ENCODE measurements at places on chromosomes 11 and 22.
A peak's percentile ranks its signal among the peaks of the same experiment; 100 is the strongest.

GRCh38 chr11:2931771-2932738, 2.8 kb upstream of the PHLDA2 start:
- DNase-seq, result no peak

GRCh38 chr11:125941267-125941618, 4.6 kb upstream of the VSIG10L2 start:
- no peak for DNase-seq

DNA sequence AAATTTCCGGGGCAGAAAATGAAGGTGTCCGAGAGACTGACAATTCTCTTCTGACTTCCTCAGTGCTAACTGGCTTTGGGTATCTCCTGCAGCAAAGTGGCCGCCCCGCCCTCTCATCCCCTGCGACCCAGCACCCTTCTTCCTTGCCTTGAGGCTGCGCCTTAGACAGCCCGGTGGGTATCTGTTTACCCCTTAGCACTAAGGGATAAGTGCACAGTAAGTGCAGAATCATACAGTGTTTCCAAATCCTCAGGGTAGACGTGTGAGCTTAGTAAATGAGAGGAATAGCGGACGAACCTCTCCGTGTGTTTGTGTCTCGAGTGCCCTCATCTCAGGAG, 368 bp upstream of the CHORDC1 start:
- DNase-seq, result no peak

- no peak for DNase-seq
These were observed 49.8 kb upstream of the SCUBE2 start for GRCh38 chr11:9141186-9141585.

DNA sequence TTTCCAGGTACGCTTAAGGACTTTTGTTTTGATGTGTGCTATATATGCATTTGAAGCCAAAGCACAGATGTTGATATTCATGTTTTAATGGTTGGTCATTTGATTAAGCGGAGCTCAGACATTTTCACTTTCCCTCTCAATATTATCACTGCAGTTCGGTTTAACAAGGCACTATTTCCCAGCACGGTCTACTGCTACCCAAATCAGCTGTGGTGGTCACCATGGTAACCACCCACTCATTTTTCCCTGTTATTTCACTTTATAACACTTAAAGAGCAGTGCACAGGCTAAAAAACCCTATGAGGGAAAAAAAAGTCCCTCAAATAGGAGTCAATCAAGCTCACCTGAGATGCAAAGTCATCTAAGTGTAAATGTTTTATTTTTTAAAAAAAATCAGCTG, 439.6 kb upstream of the CCDC90B start:
- DNase-seq, result no peak

DNA sequence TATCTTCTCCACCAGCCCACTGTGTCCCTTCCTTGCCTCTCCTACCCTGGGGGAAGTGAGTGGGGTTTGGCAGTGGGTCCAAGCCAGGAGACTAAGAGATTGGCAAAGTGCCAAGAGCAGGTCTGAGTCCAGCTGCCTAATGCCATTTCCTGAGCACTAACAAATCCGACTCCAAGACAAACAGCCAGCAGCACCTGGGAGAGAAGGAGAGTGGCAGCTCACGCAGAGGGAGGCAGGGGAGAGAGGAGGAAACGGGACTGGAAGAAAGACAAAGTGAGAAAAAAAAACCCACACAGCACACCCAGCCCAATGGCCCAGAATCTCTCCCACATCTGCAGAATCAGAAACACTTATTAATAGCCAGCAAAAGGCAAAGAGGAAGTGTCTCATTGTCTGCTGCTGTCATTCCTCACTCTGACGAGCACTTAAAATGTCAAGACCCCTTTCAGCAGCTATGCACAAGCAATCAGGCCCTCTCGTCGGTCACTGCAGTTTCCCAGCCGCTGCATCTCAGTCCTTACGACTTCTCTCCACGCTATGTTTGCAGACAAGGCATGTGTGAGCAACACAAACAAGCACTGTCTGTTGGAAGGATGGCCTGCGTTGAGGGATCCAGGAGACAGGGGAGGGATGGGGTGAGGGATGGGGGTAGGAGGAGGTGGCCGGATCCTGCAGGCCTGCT, 558.4 kb upstream of the CADM1 start:
- DNase-seq, result no peak

- DNase-seq, result peak; percentile 51
These were observed 3.1 kb downstream of the ASRGL1 start for GRCh38 chr11:62340269-62340901.

- no peak for DNase-seq
These were observed 15.3 kb downstream of the TMPRSS13 start for GRCh38 chr11:117913736-117914397.

DNA sequence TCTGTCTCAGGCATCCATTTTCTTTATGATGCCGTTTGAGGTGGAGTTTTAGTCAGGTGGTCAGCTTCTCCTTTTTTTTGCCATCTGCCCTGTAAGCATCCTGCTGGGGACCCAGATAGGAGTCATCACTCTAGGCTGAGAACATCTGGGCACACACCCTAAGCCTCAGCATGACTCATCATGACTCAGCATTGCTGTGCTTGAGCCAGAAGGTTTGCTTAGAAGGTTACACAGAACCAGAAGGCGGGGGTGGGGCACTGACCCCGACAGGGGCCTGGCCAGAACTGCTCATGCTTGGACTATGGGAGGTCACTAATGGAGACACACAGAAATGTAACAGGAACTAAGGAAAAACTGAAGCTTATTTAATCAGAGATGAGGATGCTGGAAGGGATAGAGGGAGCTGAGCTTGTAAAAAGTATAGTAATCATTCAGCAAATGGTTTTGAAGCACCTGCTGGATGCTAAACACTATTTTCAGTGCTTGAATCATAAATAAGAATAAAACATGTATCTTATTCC, 10.9 kb upstream of the HBE1 start:
- peak; percentile 2 for DNase-seq

DNA sequence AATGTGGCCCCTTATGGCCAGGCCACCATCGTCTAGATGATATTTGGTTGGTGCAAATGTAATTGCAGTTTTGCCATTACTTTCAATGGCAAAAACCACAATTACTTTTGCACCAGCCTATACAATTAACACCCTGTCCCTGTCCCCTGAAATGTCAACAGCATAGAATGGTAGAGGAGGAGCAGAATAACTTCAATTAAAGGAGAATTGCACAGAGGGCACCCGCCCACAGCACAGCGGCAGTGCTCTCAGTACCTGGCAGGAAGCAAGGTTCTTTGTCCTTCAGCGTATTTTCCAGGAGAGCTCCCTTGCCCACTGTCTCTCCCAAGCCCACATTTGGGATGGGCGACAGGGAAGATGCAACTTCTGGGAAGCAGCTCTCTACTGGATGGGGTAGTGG, 115.3 kb downstream of the TRIM29 start:
- DNase-seq, result no peak

DNA sequence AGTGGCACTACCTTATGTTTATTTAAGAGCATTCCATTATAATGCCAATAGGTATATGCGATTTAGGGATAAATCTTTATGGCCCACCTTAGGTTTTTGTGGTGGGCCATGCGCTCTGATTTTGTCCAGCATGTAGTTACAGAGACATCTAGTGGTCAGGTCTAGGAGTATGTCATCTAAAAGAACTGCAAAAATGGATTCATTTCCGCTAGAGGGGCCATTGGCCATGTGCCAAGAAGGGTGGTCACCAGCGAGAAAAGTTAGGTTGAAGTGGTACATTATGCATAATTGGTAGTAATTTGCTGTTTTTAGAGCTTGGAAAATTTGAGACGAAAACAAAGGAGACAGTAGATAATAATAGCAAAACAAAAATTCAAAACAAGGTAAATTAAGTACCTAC, 27.7 kb downstream of the LRRC4C start:
- DNase-seq, result no peak

DNA sequence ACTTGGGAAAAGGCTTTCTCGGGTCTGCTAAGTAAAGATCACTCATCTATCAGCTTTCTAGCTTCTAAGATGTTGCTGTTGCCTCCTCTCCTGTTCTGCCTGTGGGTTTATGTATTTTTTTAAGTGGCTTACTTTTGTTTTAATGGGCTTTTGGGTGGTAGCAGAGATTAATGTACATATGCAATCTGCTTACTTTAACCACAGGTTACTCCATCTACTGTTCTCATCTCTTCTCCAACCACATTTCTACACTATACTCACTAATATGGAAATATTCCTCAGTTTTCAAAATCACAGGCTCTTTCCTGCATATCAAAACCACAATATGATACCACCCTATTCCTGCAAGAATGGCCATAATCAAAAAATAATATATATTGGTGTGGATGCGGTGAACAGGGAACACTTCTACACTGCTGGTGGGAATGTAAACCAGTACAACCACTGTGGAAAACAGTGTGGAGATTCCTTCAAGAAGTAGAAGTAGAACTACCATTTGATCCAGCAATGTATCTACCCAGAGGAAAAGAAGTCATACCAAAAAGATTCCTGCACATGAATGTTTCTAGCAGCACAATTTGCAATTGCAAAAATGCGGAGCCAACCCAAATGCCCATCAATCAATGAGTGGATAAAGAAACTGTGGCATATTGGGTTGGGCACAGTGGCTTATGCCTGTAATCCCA, 288.8 kb downstream of the SWAP70 start:
- DNase-seq, result no peak

DNA sequence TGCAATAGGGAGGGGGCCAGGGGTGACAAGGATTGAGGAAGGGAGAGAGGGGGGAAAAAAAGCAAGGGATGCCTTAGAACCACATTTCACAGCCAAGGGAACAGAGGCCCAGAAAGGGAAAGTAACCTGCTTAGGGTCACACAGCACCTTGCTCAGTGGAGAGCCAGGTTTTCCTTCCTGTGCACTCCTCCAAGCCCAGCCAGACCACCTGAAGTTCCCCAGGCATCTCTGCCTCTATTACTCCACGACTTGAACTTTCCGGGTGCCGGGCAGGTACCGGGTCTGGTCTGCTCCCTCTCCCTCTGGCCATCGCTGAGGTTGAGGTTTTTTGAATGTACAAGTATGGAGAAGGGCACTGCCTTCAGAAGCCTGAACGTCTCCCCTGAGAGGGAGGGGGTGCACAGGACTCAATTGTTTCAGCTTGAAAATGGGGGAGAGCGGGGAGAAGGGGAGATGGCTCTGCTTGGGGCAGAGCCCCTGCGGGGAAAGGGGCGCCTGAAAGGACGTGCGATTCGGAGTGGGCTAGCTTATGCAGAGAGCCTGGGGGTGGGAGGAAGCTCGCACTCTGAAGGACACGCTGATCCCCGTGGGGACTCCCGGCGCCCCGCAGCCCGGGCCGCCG, 516 bp upstream of the SERPINH1 start:
- DNase-seq, result no peak

DNA sequence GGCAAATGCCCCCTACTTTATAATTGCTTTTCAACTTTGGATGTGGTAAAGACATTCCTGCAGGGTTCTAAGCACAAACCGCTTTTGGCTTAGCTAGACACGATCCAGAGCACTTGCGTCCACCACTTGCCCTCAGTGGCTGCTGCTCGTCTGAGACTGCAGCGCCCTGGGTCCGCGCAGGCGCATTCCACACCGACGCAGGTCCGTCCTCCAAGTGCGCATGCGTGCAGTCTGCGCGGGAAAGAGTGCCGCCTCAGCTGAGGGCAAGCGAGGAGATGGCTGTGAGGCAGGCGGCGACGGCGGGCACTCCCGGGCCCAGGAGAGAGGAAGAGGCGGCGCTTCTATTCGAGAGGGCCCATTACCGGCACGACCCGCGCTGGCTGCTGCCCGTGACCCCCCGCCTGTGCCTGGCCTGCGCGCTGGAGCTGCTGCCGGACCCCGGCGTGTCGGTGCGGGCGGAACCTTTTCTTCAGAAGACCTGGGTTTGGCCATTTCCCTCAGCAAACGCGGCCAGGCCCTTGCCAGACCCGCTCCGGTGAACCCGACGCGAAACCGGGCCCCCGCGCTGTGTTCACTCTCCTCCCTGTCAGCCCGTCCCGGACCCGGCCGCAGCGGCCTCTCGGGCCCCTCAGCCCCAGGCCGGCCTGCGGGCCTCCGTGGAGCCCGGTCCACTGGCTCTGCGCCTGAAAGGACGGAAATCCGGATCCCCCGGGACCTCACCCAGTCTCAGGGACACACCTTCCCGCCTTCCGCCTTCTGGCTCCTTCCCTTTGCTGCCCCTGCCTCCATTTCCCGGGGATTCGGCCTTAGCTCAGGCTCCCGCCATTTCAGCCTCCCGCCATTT, at the start of gene MEI1:
Gene MEI1 (plus strand): TSS at position 240 of the 844 bp plus-strand sequence. CDS start 36 bp downstream, at position 276.
- peak; percentile 91 for DNase-seq

Measured in activated CD4-positive, alpha-beta T cell treated with anti-CD3 and anti-CD28 coated beads for 4 hours (primary cell).